GM12878 (cell line): ENCODE measurements at places on chromosomes 1 and 21. TPM values are rescaled to one million over a fixed set of nuclear protein-coding genes. Genes with fewer than 3 reads are reported as not detected.

The BCL2L15 gene
- 0.29 and 0.48 TPM in 2 replicates for polyA plus RNA-seq

The KPNA6 gene
- 35.2 and 41.2 TPM in 2 replicates for polyA plus RNA-seq

The CAMSAP2 gene
- polyA plus RNA-seq = 5.0 and 6.1 TPM in 2 replicates

The CYYR1 gene
- polyA plus RNA-seq = 0.11 TPM in 1 of 2 replicates, not detected in the other

The SLC1A7 gene
- not detected in 2 replicates for polyA plus RNA-seq

The LCK gene
- 148 and 156 TPM in 2 replicates for polyA plus RNA-seq

The DENND2D gene
- 175 and 179 TPM in 2 replicates for polyA plus RNA-seq

The CCDC185 gene
- polyA plus RNA-seq = not detected in 2 replicates

The C1orf185 gene
- not detected in 2 replicates for polyA plus RNA-seq

The LGALS8 gene
- polyA plus RNA-seq = 19.8 and 20.3 TPM in 2 replicates

DNA sequence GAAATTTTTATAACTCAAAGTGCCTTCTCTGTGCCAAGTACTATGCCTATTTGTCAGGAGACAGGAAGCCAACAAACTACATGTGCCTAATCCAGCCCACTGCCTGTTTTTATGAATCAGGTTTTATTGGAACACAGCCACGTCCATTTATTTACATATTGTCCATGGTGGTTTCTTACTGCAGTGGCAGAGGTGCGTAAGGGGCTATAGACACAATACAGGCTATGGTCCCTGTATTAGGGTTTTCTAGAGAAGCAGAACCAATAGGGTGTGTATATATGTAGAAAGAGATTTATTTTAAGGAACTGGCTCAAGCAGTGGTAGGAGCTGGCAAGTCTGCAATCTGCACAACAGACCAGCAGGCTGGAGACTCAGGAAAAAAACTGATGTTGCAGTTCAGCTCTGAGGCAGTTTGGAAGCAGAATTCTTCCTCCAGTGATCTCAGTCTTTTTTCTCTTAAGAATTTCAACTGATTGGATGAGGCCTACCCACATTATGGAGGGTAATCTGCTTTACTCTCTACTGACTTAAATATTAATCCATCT is 15.4 kb downstream of the PPIE start:
- no peak for DNase-seq

- DNase-seq = no peak
Measured at GRCh38 chr21:20511216-20511880, 486.9 kb upstream of the NCAM2 start.

GRCh38 chr1:202745323-202745888 is 35.2 kb upstream of the SYT2 start:
- DNase-seq = no peak

DNA sequence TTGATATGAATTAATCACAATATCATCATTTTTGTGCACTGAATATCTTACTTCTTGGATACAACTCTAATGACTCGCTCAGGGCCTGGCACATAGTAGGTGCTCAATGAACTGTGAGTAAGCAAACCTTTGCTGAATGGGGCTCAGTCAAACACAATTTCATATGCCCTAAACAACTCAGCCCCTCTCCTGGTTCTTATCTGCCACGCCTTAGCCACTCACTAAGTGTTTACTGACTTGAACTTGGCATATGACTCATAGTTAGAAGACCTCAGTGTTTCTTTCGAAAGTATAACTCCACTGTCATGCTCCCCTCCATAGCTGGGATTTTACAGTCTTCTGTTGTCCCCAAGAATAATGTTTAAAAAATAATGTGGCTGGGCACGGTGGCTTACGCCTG is 4.8 kb upstream of the IFNLR1 start:
- DNase-seq = no peak

DNA sequence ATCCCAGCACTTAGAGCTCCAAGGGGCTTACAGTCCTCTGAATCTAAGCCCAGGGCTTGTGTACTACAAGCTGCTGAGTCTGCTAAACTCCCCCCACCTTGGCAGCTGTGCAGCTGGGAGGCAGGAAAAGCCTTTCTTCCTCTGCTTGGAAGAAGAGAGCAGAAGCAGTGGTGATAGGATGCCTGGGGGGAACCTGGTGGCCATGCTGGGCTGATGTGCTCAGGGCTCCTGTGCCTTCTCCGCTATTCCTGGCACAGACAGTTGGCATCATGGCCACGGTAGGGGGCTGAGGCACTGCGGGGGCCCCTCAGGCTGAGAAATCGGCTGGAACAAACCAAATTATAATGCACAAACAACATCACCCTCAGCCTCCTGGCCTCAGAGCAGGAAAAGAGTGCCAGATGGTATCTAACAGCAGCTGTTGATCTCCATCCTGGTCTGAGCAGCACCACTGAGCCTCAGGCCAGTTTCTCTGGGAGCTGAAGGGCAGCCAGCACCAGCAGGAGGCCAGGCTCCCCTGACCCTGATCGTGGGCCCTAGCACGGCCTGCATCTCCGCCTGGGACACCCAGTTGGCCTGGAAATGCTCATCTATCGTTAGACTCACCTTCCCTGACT is 35.8 kb downstream of the ECE1 start:
- no peak for DNase-seq

DNA sequence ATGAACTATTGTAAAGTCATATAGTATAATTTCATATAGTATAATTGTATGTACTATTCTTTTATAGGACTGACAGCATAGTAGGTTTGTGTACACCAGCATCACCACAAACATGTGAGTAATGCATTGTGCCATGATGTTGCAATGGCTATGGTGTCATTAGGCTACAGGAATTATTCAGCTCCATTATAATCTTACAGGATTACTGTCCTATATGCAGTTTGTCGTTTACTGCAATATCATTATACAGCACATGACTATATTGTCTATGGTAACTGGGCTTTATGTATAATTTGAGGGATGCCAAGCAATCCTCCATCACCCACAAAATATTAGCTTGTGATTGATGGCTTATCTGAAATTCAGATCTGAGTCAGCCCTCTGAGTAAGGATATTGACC is 54.2 kb upstream of the PBX1 start:
- DNase-seq = no peak

GRCh38 chr1:191371626-191372025 is 786.6 kb upstream of the RGS18 start:
- DNase-seq = no peak

GRCh38 chr1:37878071-37878470 is 18.7 kb upstream of the MTF1 start:
- no peak for DNase-seq

DNA sequence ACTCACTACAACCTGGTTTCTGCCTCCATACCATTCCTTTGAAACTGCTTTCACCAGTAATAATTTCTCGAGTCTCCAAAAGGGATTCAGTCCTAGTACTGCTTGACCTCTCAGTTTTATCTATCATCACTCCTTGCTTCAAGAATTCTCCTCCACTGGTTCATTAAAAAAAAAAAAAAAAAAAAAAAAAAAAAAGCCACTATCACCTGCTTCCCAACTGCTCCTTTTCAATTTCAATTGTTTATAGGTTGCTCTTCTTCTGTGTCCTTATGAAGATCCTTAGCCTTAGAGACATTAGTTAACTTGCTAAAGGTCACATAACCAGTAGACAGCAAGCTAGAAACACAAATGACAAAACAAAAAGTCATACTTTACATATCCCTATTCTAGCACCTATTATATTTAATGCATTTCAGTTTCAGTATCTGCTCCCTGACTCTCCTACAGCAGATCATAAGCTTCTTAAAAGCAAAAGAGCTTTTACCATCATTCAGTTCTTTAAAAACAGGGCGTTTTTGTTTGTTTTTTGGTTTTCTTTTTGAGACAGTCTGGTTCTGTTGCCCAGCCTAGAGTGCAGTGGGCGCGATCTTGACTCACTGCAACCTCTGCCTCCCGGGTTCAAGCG is 7.1 kb downstream of the NRDC start:
- DNase-seq = no peak

- no peak for DNase-seq
Measured at GRCh38 chr1:41880950-41881885, 37.5 kb downstream of the HIVEP3 start.

GRCh38 chr1:110053552-110054428 is 16.7 kb downstream of the ALX3 start:
- DNase-seq = no peak

DNA sequence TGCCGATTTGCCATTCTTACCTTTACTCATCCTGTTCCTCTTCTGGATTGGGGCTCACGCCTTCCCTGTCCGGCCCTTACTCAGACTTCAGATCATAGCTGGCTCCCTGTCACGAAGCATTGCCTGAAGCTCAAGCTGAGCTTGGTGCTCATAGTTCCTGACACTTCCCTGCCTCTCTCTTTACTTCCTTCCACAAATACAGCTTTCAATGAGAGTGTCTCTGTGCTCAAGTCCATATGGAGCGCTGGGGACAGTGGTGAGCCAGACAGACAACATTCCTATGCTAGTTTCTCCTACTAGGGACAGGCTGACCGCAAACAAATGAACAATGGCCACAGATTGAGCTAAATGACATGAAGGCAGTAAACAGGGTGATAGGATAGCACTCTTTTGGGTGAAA is 38.1 kb downstream of the HHAT start:
- no peak for DNase-seq

DNA sequence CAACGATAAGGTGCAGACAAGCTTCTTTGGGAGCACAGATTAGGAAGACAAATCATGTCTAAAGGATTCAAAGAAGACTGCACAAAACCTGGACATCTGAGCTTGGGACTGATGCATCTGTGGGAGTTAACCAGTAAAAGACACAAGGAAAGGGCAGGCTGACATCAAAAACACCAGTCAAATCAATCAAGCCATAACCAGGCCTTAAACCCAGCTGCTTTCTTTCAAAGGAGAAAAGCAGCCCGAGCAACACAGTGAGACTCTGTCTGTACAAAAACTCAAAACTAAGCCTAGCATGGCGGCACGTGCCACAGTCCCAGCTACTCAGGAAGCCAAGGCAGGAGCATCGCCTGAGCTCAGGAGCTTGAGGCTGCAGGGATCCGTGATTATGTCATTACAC is 411.6 kb downstream of the SMYD3 start:
- no peak for DNase-seq

GRCh38 chr1:3132660-3133059 is 63.7 kb downstream of the PRDM16 start:
- DNase-seq = no peak

DNA sequence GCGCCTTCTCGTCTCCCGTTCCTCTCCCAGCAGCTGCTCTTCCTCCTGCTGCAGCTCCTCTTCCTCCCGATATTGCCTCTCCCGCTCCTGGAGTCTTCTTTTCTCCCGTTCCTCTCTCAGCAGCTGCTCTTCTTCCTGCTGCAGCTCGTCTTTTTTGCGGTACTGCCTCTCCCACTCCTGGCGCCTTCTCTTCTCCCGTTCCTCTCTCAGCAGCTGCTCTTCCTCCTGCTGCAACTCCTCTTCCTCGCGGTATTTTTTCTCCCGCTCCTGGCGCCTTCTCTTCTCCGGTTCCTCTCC is 5.3 kb downstream of the TCHH start:
- DNase-seq = no peak

DNA sequence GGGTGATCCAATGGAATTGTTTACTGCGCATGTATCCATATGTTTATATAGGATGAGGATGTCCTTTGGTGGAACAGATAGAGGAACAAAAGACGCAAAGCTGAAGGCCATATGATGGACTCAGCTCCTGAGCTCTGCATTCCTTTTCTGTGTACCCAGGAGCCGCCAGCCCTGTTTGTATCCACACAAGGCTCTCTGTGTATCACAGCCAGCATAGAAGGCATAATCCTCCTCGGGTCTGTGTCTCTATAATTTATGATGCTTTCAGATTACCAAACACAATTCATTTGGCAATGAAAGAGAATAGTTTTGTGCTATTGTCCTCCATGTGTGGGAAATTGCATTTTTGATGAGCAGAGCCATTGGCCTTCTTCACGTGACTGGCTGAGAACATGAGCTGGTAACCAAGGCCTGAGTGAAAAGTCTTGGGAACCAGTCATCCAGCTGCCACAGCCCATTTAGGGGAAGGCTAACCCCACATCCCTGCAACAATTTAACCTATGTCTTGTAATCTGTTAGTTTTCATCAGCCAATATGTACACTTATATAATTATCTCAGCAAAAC is 119.2 kb downstream of the PBX1 start:
- DNase-seq = no peak

GRCh38 chr1:101732261-101732660 is 264.5 kb downstream of the OLFM3 start:
- DNase-seq = no peak

- no peak for DNase-seq
Measured at GRCh38 chr1:223860051-223860622, 14.4 kb upstream of the TP53BP2 start.

DNA sequence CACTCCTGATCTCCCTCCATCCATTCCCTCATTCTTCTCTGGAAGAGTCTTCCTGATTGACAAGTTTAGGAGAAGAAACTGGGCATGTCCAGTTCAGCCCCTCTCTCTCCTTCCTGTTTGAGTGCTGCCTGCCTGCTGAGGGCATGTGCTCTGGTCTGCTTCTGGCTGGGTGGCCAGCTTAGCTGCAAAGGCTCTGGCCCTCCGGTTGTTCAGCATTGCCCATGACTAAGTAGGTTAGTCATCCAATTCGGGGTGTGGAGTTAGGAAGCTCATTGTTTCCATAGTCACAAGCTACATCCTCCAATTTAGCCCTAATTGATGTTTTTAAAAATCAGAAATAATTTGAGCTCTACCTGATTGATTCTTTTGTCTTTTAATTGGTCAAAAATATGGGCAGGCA is 25.6 kb upstream of the PLA2G2E start:
- no peak for DNase-seq

DNA sequence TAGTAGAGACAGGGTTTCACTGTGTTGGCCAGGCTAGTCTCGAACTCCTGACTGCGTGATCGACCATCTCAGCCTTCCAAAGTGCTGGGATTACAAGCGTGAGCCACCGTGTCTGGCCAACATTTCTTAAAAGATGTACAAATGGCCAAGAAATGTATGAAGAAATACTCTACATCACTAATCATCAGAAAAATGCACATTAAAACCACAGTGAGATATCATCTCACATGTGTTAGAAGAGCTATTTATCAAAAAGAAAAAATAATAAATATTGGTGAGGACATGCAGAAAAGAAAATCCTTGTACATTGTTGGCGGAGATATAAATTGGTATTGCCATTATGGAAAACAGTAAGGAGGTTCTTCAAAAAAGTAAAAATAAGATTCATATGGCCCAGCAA is 33.6 kb upstream of the TNFSF18 start:
- no peak for DNase-seq

GRCh38 chr1:18353528-18353927 is 127.2 kb upstream of the KLHDC7A start:
- DNase-seq = no peak

DNA sequence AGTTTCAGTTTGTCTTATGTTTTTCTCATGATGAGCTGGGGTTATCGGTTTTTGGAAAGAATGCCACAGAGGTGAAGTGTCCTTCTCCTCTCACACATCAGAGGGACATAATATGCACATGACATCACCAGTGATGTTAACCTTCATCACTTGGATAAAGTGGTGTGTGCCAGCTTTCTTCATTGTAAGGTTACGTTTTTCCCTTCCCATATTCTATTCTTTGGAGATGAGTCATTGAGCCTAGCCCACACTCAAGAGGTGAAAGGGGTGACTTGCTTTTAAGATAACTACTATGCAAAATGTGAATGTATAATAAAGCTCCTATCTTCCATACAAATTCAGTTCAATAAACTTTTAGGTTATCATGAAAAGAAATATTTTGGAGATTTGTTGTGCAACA is 36.7 kb upstream of the MAGI3 start:
- no peak for DNase-seq
